NCI-H2081 (cell line): ENCODE measurements at places on chromosomes 12 and 14.

- no peak for DNase-seq
These were observed 98.5 kb downstream of the KLHL28 start for GRCh38 chr14:44863271-44863670.

- DNase-seq, result no peak
These were observed 203.8 kb downstream of the RBM19 start for GRCh38 chr12:113762155-113762881.

- no peak for DNase-seq
These were observed 129.9 kb downstream of the NPAS3 start for GRCh38 chr14:33068626-33069025.

DNA sequence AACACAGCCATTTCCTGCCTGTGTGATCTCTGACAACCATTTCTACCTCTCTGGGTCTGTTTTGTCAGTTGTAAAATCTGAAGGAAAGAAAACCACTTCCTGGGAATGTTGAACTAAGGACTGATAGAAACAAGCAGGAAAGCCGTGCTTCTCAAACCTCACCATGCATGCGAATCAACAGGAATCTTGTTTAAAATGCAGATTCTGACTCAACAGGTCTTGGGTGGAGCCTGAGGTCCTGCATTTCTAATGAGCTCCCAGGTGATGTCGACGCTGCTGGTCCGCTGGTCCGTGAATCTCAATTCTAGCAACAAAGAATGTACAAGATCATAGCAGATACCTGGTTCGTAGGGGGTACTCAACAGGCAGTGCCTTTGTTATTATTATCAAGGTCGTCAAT, 38.0 kb upstream of the GPATCH2L start:
- DNase-seq, result no peak

DNA sequence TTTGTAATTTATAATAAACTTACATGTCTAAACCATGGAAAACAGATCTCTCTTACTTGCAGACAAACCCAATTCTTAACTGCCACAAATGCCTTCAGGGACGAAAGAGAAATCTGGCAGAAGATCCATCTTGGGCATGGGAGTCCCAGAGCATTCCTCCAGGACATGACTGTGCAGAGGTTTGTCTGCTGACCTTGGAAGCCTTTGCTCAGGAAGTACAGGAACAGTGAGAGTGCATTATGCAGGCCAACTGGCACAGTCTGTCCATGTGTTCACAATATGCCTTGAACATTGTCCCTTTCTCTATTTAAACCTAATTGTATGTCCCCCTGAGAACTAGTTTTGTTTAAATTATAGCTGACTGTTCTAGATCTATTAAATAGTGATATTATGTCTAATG, 467.1 kb downstream of the ATP23 start:
- DNase-seq, result no peak

- DNase-seq, result no peak
These were observed 41.7 kb downstream of the CCDC88C start for GRCh38 chr14:91375720-91376452.

- DNase-seq, result no peak
These were observed 23.3 kb downstream of the LMNTD1 start for GRCh38 chr12:25529738-25530137.

DNA sequence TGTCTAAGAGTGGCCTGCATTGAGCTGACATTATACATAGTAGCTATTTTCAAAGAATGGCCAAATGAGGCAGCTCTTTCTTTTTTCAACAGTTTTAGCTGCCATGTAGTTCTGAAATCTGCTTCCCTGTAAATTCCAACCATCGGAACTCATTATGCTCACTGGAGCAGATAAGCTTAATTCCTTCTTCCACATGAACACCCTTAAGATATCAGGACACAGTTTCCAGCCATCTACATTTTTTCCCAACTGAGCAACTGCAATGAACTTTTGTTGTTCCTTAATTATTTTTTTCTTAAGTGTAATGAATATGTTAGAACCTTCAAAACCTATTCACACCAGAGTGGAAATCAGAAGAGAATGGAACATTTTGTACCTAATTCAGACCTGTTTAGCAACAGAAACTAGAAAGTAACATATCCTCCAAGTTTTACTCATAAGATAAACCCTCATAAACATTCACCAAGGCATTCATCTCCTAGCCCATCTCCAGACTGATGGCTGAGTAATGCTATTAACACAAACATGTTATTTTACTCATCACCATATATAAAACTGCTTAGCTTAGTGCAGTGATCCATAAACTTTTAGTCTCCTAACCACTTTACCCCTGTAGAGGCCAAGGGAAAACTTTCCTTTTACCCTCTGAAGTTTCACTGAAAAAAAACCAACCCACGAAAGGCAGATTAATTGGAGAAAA, 296.1 kb upstream of the SYT1 start:
- DNase-seq, result no peak

GRCh38 chr12:46367351-46368029, 5.1 kb downstream of the SLC38A2 start:
- DNase-seq, result no peak

GRCh38 chr12:64798165-64798564, 26.3 kb upstream of the TBC1D30 start:
- DNase-seq, result no peak

DNA sequence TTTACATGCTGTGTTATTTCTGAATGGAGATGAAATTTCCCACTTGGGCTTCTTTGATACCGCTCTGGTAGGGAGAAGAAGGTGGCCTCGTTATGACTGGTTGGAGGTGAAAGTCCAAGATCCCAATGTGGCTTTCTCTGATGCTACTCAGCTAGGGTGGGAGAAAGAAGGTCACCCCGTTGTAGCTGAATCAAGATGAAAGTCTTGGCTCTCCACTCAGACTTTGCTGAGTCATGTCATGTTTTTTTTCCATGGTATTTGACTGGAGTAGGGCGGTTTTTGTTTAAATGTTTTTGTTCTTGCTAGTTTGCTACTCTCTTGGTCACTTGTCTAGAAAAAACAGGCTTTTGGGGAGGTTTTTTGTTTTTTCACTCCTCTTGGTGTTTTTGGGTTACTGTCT, 2.4 kb upstream of the PDE6H start:
- DNase-seq, result no peak

DNA sequence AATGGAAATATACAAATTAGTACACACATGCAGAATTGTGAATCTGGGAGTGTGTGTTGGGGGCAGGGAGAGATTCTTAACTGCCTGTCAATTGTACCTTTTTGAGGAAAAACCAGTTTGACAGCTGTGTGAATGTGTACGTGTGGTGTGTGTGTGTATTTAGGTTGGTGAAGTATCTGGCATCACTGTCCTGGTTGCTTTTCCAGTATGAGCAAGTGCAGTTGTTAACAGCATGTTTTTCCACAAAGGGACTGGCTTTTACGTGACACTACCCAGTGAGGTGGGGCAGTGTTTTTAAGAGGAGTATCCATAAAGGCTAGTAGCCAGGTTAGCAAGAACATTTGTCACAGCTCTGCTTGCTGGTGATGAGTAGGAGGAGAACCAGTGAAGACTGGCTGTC, 56.1 kb downstream of the DAAM1 start:
- no peak for DNase-seq
